Renal pelvis (tissue), 12 donors: ENCODE measurements at places on chromosomes 2 and 18. TPM values are rescaled to one million over a fixed set of nuclear protein-coding genes. Genes with fewer than 3 reads are reported as not detected.

Gene ITGA4
- polyA plus RNA-seq: 27.9 TPM

Gene ARHGAP25
- 6.4 TPM for polyA plus RNA-seq

Gene MC4R
- polyA plus RNA-seq: not detected

Gene POTEJ
- not detected for polyA plus RNA-seq

Gene SNED1
- 10.6 TPM for polyA plus RNA-seq

Gene KCNS3
- polyA plus RNA-seq: 6.5 TPM

- no peak for DNase-seq
These were observed 353 bp upstream of the NUP35 start for GRCh38 chr2:183123959-183124221.

- no peak for DNase-seq
These were observed 25.5 kb upstream of the ITGA4 start for GRCh38 chr2:181431674-181432073.

DNA sequence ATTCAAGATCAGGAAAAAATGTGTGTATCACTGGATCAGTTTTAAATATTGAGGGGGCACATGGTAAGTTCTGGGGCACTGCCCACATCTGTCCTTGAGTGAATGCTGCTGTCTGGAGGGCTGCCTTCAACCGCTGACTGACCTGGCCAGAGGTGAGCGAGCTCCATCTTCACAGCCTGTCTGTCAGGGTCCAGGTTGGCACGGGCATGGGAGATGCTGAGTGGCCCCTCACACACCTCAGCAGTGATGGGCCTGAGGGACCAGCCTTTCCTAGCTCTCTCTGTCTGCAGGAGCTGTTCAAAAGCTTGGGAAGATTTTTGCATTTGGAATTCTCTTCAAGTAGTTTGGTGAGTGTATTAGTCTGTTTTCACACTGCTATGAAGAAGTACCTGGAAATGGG is 114.8 kb upstream of the ALKAL2 start:
- DNase-seq: no peak

GRCh38 chr2:102686479-102687439 is 67.4 kb downstream of the SLC9A2 start:
- DNase-seq: no peak

GRCh38 chr2:114065731-114066130 is 175.8 kb downstream of the ACTR3 start:
- DNase-seq: no peak

- DNase-seq: peak; percentile 33
These were observed 112.2 kb upstream of the NCKAP5 start for GRCh38 chr2:133680343-133681049.

DNA sequence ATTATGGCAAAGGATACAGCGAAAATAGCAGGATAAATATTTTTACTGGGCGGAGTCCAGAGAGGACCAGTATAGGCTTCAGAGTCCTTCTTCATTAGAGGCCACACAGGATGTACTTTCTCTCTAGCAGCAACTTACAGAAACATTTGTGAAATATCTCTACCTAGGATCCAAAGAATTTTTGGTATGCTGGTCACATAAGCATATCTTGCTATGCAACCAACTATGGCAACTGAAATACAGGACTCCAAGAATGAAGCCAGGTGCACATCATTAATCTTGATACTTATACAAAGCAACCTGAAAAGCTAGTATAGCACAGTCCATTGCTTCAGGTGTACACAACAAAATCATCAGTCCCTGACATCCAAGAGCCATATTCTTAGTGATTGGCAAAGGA is 59.1 kb upstream of the NABP1 start:
- peak; percentile 22 for DNase-seq

DNA sequence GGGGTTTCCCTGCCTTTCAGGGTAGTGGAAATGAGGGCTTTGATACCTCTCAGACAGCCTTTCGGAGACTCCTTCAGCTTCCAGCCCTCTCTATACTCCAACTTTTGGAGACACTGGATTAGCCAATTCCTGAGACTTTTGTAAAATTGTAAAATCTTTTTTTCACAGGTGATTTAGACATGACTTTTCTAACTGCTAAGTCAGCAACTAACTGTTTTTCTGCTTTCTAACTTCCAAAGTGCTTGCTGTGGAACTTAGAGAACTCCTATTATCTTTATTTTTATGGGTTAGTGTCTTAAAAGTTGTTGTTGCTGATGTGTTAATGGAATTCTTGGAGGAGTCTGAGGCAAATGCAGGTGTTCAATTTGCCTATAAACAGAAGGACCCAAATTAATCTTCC is 616.7 kb upstream of the ID2 start:
- DNase-seq: no peak

DNA sequence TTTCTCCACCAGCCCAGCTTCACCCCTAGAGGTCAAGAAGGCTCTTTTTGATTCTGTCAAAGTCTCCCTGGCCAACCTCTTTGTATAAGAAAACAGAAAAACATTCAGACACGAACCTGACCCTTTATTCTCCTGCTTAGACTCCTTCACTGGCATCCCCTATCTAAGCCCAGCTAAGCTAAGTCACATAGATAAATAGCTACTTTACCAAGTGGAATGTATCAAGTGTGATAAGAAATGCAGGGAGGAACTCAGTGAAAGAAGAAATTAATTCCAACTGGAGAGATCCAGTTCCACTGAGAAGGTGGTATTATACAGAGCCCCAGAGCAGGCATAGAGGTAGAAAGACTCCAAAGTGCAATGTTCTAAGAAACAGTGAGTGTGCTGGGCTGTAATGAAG is 489.5 kb downstream of the TNS1 start:
- no peak for DNase-seq

DNA sequence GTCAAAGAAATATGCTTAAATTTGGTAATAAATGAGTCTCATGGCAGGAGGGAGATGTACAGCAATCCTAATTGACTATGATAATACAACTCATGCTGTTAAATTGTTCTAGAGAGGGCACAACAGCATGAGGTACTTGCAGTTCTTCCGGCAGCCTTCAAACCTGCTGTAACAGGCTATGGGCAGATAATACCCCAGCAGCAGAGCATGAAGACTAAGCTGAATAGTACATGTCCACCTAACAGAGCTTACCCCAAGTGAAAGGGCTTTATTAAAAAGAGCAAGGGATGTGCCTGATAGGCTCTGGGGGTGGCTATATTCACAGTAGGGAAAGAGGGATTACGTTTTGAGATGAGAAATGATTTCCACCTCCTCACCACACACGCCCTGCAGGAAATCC is 28.9 kb downstream of the MRO start:
- no peak for DNase-seq

GRCh38 chr2:2832657-2833056 is 501.6 kb upstream of the MYT1L start:
- no peak for DNase-seq

- DNase-seq: no peak
These were observed 62.6 kb upstream of the CTLA4 start for GRCh38 chr2:203804764-203805485.

GRCh38 chr2:60699617-60700016 is 56.5 kb upstream of the PAPOLG start:
- DNase-seq: no peak
